ENCODE measurements at places on chromosomes 16 and 17.

DNA sequence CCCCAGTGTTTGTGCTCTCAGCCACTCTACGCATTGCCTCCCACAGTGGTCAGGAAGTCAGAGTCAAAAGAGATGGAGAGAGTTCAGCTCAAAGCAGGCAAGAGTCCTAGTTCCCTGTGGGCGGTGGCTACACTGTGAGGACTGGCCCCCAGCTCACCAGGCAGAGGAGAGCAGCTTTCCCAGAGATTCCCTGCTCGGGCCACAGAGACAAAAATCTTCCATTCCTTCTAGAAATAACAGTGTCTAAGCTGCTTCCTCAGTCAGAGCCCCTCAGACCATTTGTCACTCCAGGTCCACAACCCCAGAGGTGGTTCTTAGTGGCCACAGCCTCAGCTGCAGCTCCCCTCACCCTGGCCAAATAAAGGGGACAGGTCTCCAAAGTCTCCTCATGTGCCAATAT, 263.0 kb upstream of the RPL38 start:
- DNase-seq: no peak

GRCh38 chr16:84059111-84059510, 16.5 kb upstream of the SLC38A8 start:
- no peak for DNase-seq

DNA sequence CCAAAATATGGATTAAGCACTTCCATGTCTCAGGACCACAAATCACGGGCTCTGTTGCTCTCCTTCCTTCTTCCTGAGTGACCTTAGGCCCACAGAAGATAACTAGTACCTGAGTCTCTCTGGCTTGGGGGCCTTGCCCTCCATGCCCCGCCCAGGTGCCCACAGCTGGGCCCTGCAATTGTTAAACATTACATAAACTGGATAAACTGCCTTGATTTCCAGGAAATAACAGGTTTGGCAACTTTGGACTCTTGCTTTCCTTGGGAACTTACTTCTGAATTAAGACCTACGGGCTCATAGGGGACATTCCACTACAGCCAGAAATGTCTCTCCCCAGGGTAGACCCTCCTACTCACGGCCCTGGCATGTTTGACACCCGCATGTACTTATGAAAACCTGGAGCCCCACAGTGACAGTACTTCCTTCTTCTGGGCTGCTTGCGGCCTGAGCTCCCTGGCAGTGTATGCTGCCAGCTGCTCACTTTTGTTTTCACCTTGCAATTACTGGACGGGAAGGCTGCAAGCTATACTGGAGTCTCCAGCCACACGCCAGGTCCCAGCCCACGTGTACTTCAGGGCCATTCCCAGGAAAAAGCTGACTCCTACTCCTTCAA, 2.3 kb upstream of the UBALD2 start:
- DNase-seq: no peak

- no peak for DNase-seq
These were observed 220.7 kb downstream of the KCNJ2 start for GRCh38 chr17:70390049-70390448.

- no peak for DNase-seq
These were observed 47.0 kb downstream of the FZD2 start for GRCh38 chr17:44604116-44604761.

DNA sequence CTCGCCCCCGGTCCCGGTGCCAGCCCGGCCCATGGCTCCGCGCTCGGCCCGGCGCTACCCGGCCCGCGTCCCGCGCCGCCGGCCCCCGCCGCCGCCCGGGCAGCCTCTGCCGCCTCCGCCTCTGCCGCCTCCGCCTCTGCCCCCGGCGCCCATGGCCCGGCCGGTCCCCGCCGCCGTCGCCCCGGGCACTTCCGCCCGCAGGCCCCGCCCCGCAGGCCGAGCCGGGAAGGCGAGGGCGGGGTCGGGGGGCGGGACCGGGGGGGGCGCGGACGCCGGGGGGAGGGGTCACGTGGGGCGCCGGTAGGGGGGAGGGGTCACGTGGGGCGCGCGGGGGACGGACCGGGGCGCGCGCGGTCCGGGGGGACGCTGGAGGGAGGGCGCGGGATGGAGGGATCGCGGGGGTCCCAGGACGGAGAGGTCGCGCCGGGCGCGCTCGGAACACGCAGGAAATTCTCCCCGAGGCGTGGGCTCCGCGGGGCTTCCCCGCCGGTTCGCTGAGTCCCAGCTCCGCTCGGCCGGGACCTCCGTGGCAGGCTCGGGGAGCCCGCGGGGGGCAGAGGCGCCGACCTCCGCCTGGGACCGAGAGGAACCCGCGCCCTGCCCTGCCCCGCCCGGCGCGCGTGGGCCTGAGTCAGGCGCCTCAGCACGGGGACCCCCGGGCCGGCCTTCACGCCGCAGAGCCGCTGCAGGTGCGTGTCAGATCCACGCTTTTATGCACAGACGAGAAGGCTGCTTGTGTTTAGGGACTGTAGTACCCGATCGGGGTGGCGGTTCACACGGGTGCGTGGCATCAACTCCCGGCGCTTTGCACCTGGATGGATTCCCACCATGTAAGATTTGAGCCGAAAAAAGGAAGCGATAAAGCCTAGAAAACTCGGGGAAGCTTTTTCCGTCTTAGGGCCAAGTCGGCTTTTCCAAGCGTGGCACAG, at the start of gene PGAP6:
Gene PGAP6 (minus strand): TSS at position 190 of the 929 bp plus-strand sequence. CDS start 157 bp downstream, at position 33.
- DNase-seq: peak; percentile 84

DNA sequence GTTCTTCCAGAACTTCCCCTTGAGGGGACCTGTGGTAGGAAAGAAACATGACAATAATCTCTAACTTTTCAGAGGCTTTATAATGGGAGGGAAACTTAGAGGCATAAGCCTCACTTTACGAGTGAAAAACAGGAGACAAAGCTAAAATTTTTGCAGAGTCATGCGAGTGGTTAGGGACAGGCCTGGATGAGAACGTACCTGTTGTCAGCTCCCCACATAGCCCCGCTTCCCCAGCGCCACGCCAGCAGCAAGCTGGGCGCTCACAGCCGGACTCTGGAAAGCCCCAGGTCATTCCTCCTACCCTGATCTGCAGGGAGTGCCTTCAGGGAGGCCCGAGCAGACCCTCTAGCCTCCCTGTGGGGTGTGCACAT, 53.6 kb downstream of the LDHD start:
- DNase-seq: no peak

DNA sequence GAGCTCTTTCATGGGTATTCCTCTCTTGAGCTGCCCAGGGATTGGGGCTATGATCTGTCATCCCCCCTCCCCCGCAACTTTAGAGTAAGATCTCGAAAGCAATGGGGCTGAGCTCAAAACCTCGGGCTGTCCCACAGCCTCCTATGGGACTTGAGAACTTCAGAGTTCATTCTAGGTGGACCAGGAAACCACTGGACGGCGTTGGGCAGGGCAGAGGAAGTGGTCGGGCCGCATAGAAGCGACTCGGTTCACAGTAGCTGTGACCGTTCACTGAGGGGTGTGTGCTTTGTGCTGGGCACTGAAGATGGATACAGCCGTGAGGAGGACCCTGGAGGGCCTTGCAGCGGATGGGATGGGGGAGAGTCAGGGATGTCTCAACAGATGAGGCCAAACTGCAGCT, 292.0 kb downstream of the CPPED1 start:
- DNase-seq: no peak

GRCh38 chr16:59878479-59878878, 1144.4 kb upstream of the GOT2 start:
- peak; percentile 30 for DNase-seq

GRCh38 chr16:67881621-67882161, 3.0 kb upstream of the NRN1L start:
- DNase-seq: no peak

DNA sequence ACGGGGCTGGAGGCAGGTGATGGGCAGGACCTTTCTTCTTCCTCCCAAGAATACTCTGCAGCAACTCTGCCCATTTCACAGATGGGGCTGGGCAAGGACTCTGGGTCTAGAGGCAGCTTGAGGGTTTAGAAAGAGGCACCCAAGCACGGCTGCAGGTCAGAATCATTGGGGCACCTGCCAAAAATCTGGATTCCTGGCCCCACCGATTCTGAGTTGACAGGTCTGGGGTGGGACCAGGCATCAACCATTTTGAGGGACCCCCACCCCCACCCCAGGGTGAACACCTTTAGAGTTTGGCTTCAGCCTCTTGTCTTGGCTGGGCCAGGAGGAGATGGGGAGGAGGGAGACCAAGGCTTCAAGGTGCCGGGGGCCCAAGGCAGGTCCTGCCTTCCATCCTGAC, 5.3 kb downstream of the SPPL2C start:
- no peak for DNase-seq

DNA sequence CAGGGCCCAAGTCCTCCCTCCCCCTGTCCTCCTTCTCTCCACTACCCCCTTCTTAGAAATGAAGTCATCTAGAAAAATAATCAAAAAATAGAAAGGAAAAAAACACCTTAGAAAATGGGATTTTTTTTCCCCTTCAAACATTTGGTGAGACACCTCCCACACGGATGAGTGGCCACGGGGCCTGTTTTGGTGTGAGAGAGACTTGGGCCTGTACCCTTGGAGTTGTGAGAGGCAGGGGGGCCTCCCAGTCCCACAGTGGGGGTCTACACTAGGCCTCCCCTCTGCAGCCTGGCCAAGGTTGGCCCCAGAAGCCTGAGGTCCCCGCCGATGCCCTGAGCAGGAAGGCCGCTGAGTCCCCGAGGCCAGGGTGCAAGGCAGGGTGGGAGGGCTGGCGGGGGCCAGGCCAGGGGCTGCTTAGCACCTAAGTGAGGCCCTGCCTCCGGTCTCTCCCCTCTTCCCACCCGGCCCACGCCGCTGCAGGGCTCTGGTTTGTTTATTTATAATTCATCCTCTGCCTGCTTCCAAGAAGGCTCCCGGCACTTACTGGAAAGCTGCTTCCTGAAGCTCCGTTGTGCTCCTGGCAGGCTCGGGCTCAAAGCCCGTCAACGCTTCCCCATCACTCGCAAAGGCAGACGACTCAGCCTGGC, 26.4 kb downstream of the NPTX1 start:
- no peak for DNase-seq

DNA sequence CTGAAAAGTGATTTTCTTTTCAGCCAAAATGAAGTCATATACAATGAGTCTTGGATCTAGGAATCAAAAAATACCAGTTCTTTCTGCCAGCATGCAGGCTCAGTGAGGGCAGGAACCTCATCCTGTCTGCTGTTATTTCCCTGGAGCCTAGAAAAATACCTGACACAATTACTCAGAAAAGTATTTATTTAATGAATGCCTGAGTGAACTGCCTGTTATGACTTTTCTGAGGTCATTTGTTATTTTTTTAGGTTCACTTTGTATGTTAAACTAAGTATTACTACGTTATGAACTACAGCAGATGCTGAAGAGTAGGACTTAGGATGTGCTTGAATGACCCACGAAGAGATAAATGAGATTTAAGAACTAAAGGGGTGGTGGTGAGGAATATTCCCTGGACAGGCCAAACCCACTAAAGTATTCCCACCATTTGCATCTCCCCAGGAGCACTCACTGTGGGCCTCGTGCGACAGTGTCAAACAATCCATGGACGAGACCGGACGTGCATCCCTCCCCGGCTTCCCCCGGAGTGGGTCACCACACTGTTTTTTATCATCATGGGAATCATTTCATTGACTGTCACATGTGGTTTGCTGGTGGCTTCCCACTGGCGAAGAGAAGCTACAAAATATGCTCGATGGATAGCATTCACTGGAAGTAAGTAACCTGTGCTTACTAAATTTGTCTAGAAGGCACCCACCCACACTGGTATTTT, 17.1 kb upstream of the VWA3A start:
- DNase-seq: peak; percentile 39

GRCh38 chr17:41002814-41003213, 3.1 kb upstream of the KRTAP3-2 start:
- DNase-seq: peak; percentile 22

GRCh38 chr17:79169861-79170260, 95.2 kb downstream of the ENGASE start:
- no peak for DNase-seq

DNA sequence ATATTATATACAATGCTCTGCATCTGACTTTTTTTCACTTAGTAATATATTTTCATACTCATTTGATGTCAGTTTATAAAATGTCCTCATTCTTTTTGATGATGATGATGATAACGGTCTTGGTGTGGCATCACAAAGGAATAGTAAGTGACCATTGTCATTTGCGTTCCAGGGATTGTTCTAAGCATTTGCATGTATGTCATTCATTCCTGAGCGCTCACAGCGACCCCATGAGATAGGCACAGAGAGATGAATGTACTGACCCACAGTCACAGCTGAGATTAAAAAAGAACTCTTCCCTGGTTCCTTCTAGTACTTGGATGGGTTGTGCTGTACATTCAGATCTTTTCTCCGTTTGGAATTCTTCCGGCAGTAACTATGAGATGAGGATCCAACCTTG, 21.2 kb upstream of the MSI2 start:
- DNase-seq: no peak

GRCh38 chr16:56919099-56919800, 12.7 kb upstream of the HERPUD1 start:
- no peak for DNase-seq

DNA sequence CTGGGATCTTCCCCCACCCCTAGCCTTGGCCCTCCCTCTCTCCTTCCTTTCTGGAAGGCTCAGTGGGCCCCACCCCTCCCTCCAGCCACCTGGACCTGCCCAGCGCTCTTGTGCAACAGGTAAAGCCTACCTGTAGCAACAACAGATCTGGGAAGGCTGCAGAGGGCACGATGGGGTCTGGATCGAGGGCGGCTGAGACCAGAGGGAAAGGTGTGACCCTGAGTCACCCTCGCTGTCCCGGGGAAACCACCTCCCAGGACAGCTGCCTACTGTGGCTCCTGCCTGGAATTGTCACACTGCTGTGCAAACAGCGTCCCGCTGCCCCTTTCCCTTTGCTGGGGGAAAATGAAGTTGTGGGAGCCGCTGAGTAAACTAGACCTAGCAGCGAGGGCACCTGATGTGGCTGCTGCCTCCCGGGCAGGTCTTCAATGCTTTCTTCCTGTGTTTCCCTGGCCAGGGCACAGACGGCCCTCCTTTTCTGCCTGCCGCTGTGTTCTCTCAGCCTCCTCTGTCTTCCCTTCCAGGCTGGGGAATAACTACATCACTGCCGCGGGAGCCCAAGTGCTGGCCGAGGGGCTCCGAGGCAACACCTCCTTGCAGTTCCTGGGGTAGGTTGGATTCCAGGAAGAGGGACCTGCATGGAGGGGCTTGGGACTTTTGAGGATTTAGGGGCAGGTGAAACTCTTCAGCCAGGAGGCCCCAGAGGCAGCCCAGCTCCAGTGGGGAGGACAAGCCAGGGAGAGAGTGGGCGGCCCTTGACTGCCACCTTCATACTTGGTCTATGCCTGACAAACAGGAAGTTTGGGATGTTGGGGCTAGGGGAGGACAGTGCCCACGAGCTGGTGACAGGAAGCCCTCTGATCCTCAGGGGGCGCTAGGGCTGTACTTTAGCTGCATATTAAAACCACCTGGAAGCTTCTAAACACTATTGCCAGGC, 22.2 kb upstream of the CYLD start:
- no peak for DNase-seq

GRCh38 chr17:48575673-48576478, 2.3 kb downstream of the HOXB4 start:
- DNase-seq: no peak

GRCh38 chr16:55976815-55977214, 101.6 kb upstream of the CES5A start:
- no peak for DNase-seq

- peak; percentile 27 for DNase-seq
These were observed 44.4 kb downstream of the LYRM1 start for GRCh38 chr16:20944861-20945574.

All from GM23248 (cell line).